ENCODE measurements at places on chromosomes 5 and 9. TPM values are rescaled to one million over a fixed set of nuclear protein-coding genes. Genes with fewer than 3 reads are reported as not detected.

Gene TMEFF1
- not detected for total RNA-seq

DNA sequence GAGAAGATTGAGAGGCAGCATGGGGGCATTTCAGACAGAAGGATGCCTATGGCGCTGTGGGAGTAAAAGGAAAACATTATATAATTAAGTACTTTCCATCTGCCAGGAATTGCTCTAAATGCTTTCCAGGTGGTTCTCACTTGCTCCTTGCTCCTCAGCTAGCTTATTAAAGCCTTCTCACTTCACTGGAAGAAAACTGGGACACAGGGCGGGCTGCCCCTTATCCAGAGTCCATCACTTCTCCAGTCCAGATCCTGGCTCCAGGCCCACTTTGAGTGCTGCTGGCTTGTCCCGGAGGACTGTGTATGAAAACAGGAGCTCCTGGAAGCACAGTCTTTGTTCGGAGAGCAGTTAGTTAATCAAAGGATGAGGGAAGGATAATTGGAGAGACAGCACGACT, 409.9 kb upstream of the ADAMTS16 start:
- DNase-seq = no peak

GRCh38 chr5:132226516-132227234, 978 bp downstream of the P4HA2 start:
- DNase-seq = no peak

GRCh38 chr9:126357074-126357473, 30.4 kb downstream of the MVB12B start:
- DNase-seq = no peak

- no peak for DNase-seq
These were observed 626 bp upstream of the CLTB start for GRCh38 chr5:176416965-176417364.

- no peak for DNase-seq
These were observed 68.3 kb downstream of the KCNIP1 start for GRCh38 chr5:170571875-170572852.
